Naive thymus-derived CD4-positive, alpha-beta T cell (primary cell): ENCODE measurements at places on chromosomes 16 and 17.

DNA sequence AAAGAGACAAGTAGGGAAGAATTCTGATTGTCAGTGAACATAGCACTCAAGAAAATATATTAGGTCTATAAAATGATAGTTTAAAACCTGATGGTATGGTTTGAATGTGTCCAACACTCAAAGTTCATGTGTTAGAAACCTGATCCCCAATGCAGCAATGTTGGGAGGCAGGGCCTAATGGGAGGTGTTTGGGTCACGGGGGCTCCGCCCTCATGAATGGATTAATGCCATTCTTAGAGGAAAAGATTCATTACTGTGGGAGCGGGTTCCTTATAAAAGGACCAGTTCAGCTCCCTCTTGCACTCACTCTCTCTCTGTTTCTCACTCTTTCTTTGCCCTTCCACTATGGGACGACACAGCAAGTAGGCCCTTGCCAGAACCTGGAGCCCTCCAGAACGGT lies 41.5 kb upstream of the SLC47A1 start:
- H3K27me3 ChIP-seq = no peaks in the 10 kb centered on the region
- no peak for DNase-seq
- no peak overlapping the region for H3K4me3 ChIP-seq
- H3K36me3 ChIP-seq = no peaks in the 10 kb centered on the region

- H3K4me1 ChIP-seq = no peaks in the 10 kb centered on the region
- no peak for DNase-seq
- H3K27ac ChIP-seq = no peak overlapping the region
- no peak overlapping the region for H3K4me3 ChIP-seq
- H3K27me3 ChIP-seq = no peaks in the 10 kb centered on the region
- H3K36me3 ChIP-seq = no peaks in the 10 kb centered on the region
Observed at GRCh38 chr16:60727851-60728250, 1308.4 kb downstream of the CDH8 start.

GRCh38 chr17:63826468-63827001 lies 696 bp upstream of the PSMC5 start:
- peaks cover 73% of the 10 kb centered on the region for H3K36me3 ChIP-seq
- H3K4me1 ChIP-seq = peaks cover 27% of the 10 kb centered on the region
- peak overlapping the region; percentile 89 for H3K4me3 ChIP-seq
- H3K27ac ChIP-seq = peak overlapping the region; percentile 87

- H3K27ac ChIP-seq = no peak overlapping the region
- no peak overlapping the region for H3K4me3 ChIP-seq
- H3K4me1 ChIP-seq = peaks cover 60% of the 10 kb centered on the region
- H3K36me3 ChIP-seq = no peaks in the 10 kb centered on the region
- DNase-seq = no peak
Observed at GRCh38 chr17:79841369-79842135, 2.3 kb upstream of the CBX4 start.

- peaks cover 9% of the 10 kb centered on the region for H3K4me1 ChIP-seq
- no peaks in the 10 kb centered on the region for H3K36me3 ChIP-seq
- no peak for DNase-seq
Observed at GRCh38 chr17:57949649-57950048, 5.6 kb downstream of the CUEDC1 start.

DNA sequence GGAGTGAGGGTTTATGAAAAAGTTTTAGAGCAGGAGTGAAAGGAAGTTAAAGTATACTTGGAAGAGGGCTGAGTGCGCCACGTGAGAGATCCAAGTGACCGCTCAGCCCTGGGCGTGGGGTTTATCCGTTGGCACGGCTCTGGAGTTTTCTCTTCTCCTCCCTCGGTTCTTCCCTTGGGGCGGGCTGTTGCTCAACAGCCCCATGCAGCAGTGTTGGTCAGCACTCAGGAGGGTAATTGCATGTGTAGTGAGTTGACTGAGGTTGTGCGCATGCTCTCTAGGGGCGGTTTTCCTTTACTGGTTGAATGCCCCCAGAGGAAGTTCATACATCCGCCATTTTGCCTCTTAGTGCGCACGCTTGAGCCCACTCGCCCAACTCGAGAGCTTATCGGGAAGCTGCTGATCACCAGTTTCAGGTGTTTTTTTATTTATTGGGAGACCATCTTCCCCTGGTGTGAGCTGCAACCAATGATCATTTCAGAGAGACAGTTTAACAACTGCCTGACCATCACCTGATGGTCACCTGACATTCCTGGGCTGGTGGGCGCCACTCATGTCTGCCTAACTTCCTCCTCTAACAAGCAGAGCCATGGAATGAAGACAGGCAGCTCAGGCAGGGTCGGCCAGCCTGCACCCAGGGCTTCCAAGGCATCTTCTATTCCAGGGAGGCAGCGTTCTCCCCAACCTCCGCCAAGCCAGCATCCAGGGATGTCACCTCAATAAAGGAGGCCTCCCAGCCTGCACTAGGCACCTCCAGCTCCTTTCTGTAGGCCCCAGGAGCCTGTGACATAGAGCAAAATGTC lies 41.3 kb upstream of the DNAH17 start:
- H3K27me3 ChIP-seq = no peaks in the 10 kb centered on the region
- no peaks in the 10 kb centered on the region for H3K36me3 ChIP-seq

DNA sequence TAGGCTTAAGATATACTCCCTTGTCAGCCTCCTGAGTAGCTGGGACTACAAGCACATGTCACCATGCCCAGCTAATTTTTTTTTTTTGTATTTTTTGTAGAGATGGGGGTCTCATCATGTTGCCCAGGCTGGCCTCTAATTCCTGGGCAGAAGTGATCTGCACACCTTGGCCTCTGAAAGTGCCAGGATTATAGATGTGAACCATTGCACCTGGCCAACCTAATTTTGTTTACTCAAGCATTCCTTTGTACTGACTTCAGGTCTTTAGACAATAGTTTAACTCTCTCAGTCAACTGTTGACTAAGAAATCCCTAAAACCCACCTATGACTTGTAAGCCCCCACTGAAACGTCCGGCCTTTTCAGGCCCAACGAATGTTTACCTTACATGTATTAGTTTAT lies 628.3 kb upstream of the CDH8 start:
- H3K4me1 ChIP-seq = no peaks in the 10 kb centered on the region
- no peak overlapping the region for H3K27ac ChIP-seq
- DNase-seq = no peak

- no peaks in the 10 kb centered on the region for H3K4me1 ChIP-seq
- no peak overlapping the region for H3K4me3 ChIP-seq
- DNase-seq = no peak
- no peak overlapping the region for H3K27ac ChIP-seq
- H3K36me3 ChIP-seq = no peaks in the 10 kb centered on the region
- no peaks in the 10 kb centered on the region for H3K27me3 ChIP-seq
Observed at GRCh38 chr16:20937736-20938135, 37.2 kb downstream of the LYRM1 start.

DNA sequence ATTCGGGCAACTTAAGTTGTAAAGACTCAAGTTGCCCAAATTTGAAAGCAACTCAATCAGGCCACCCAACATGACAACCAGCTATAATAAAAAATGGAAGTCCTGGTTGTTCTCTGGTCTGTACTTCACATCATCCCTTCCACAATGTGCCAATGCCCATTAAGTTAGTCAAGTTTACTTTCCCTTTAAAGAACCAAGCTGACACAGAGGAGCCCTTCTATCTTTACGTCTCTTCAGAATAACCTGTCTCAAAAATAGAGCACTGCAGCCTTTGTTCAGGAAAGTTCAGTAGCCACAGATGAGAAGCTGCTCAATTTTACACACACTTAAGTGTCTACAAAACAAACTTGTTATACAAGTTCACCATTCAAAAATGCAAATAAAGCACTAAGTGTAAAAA lies 75.1 kb upstream of the C17orf78 start:
- H3K4me1 ChIP-seq = no peaks in the 10 kb centered on the region
- no peak overlapping the region for H3K27ac ChIP-seq
- no peak overlapping the region for H3K4me3 ChIP-seq
- no peaks in the 10 kb centered on the region for H3K36me3 ChIP-seq

GRCh38 chr16:55499281-55499680 lies 9.6 kb upstream of the LPCAT2 start:
- H3K4me3 ChIP-seq = no peak overlapping the region
- no peak overlapping the region for H3K27ac ChIP-seq
- H3K36me3 ChIP-seq = no peaks in the 10 kb centered on the region
- H3K27me3 ChIP-seq = no peaks in the 10 kb centered on the region

DNA sequence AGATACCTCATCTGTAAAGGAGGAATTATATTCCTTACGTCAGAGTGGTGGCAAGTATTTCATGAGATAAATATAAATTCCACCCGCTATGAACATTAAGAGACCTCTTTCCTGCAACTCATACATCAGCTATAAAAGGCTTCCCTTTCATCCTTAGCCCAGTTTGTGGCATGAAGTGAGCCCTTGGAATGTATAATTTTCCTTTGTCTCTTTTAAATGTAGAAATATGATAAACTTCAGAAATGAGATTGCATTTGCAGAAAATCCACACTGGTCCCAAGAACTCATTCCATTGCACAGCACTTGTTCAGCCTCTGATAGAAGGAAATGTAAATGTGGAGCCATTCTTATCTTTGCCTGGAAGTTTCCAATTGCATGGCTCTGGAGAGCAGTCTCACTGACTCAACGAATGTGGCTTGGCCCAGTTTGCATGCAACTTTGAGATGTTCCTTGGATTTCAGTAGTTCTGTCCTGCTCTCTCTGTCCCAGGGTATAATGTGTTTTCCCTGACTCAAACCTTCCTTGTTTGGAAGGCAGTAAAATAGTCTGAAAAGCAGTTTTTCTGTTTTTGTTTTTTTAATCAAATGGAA lies 746.4 kb downstream of the CDH11 start:
- H3K36me3 ChIP-seq = no peaks in the 10 kb centered on the region
- DNase-seq = no peak
- no peaks in the 10 kb centered on the region for H3K27me3 ChIP-seq
- H3K4me3 ChIP-seq = no peak overlapping the region
- H3K27ac ChIP-seq = no peak overlapping the region
- H3K4me1 ChIP-seq = no peaks in the 10 kb centered on the region

GRCh38 chr16:53055541-53056391 lies 975 bp downstream of the CHD9 start:
- no peaks in the 10 kb centered on the region for H3K27me3 ChIP-seq
- H3K4me3 ChIP-seq = peak overlapping the region; percentile 74
- no peak for DNase-seq
- H3K36me3 ChIP-seq = no peaks in the 10 kb centered on the region

DNA sequence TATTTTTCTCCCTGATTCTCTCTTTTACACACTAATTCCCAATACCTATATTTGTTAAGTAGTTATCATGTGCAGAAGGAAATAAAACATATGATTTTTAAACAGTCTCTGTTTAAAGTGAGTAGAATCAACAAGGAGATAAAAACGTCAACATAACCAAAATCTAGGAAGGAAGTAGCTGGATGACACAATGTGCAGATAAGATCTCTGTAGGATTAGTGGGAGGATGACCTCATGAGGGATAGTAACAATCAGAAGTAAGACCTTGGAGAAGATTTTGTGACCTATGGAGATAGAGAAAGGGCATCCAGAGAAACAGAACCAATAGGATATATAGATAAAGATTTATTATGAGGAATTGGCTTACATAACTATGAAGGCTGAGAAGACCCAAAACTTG lies 262.6 kb upstream of the CDH11 start:
- no peak for DNase-seq
- no peaks in the 10 kb centered on the region for H3K27me3 ChIP-seq
- H3K4me1 ChIP-seq = no peaks in the 10 kb centered on the region

DNA sequence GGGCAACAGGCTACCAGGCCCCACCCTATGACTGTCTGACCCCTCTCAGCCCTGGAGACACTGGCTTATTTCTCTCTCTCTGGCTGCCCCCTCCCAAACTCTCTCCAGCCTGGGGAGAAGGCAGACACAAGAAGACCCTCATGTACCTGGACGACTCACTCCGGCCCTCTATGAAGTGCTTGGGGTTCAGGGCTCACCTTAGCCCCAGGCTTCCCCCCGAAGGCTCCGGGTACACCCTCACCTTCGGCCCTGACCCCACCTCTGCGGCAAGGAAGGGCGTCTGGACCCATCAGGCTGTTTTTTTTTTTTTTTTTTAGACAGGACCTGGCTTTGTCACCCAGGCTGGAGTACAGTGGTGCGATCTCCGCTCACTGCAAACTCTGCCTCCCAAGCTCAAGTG lies 906 bp upstream of the CARMIL2 start:
- no peak overlapping the region for H3K4me3 ChIP-seq
- peaks cover 9% of the 10 kb centered on the region for H3K4me1 ChIP-seq
- H3K27me3 ChIP-seq = no peaks in the 10 kb centered on the region

- no peak for DNase-seq
- H3K36me3 ChIP-seq = no peaks in the 10 kb centered on the region
- peaks cover 19% of the 10 kb centered on the region for H3K4me1 ChIP-seq
- no peak overlapping the region for H3K27ac ChIP-seq
- no peaks in the 10 kb centered on the region for H3K27me3 ChIP-seq
Observed at GRCh38 chr17:77160875-77161530, 20.2 kb downstream of the SEC14L1 start.

- no peak overlapping the region for H3K4me3 ChIP-seq
- no peaks in the 10 kb centered on the region for H3K27me3 ChIP-seq
- H3K4me1 ChIP-seq = peaks cover under 1% of the 10 kb centered on the region
- H3K27ac ChIP-seq = no peak overlapping the region
Observed at GRCh38 chr17:69320908-69321238, 6.1 kb downstream of the ABCA5 start.

DNA sequence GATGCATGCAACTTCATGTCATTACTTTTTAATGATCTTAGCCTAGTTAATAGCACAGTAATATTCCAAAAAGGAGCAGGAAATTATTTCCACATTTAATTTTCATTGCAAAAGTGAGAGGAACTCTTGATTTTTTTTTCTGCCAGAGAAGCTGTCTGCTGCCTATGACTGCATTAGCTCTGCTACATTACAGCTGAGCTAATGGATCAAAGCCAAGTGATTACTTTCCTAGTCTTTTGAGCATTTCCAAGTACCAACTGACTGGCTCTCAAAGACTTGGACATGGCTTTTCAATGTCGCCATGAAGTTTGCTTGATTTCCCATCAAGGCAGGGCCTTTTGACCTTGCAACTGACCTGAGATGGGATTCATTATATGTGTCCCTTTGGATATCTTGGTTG lies 356.6 kb upstream of the XYLT1 start:
- H3K4me3 ChIP-seq = no peak overlapping the region
- H3K36me3 ChIP-seq = no peaks in the 10 kb centered on the region
- no peaks in the 10 kb centered on the region for H3K4me1 ChIP-seq

DNA sequence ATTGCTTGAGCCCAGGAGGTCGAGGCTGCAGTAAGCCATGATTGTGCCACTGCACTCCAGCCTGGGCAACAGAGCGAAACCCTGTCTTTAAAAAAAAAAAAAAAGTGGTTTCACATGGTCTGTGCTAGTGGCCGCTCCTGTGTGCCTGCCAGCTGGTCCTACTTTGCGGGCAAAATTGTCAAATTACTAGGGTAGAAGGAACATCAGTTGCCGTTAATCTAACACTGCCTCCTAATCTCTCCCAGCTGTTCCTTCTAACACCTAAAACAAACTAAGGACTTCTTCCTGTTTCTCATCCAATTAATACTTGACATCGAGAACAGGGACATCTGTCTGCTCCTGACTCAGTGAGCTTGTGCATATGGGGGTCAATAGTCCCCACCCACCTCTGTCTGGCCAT lies 23.9 kb downstream of the TMEM11 start:
- peaks cover 27% of the 10 kb centered on the region for H3K36me3 ChIP-seq
- no peak for DNase-seq
- H3K4me1 ChIP-seq = no peaks in the 10 kb centered on the region
- H3K27me3 ChIP-seq = no peaks in the 10 kb centered on the region
- no peak overlapping the region for H3K4me3 ChIP-seq
- no peak overlapping the region for H3K27ac ChIP-seq
